ENCODE measurements at places on chromosomes 11 and 22. TPM values are rescaled to one million over a fixed set of nuclear protein-coding genes. Genes with fewer than 3 reads are reported as not detected.

The CARD16 gene
- polyA plus RNA-seq: 16.4 TPM

GRCh38 chr11:72525466-72525865 is 91.1 kb upstream of the CLPB start:
- no peak for DNase-seq

The MTFP1 gene
- polyA plus RNA-seq: 132 TPM

The P4HA3 gene
- polyA plus RNA-seq: 0.59 TPM

GRCh38 chr11:69122630-69123431 is 32.9 kb upstream of the SMIM38 start:
- peak; percentile 66 for DNase-seq
